ENCODE measurements at places on chromosomes 1 and 21. TPM values are rescaled to one million over a fixed set of nuclear protein-coding genes. Genes with fewer than 3 reads are reported as not detected.
A peak's percentile ranks its signal among the peaks of the same experiment; 100 is the strongest.

The MFSD2A gene
- total RNA-seq: 16.2 TPM

The ARHGEF16 gene
- 1.2 TPM for total RNA-seq

The UBXN10 gene
- total RNA-seq: 1.2 TPM

The MAP3K21 gene
- total RNA-seq: 0.26 TPM

The LRRC38 gene
- total RNA-seq: not detected

The UTS2 gene
- total RNA-seq: not detected

The LMOD1 gene
- 191 TPM for total RNA-seq

The GUCA2B gene
- not detected for total RNA-seq

The OXCT2 gene
- total RNA-seq: not detected

DNA sequence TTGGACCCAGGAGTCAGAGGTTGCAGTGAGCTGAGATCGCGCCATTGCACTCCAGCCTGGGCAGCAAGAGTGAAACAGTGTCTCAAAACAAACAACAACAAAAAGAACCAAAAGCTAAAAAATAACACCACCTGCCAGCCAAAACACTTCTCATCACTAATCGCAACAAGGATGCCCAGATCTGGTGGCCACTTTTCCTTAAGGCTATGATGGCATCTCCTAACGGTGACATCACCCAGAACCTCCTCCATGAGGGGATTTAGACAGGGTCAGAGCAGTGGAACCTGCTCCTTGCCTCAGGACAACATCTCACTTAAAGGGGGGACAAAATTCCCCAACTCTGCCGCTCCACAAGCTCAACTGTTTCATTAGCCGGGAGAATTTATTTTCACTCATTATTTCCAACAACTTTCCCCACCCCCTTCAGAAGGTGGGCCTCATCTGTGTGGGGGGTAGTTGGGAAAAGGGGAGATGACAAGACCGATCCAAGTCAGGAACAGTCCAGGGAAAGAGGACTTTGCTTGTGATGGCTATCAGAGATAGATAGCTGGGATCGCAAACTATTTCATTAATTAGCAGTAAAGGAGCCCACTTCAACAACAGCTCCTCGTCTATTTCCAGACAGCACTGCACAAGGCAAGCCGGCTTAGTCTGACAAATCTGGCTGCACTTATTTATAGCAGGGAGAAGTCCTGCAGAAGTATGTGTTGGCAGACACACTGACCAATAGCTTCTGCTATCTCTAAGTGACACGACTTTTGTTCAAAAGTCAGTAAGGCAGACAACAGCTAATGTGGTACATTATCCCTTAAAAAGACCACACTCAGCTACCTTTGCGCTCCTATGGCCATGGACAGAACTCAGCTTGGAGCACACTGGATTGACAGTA lies 2.6 kb downstream of the PABPC4 start:
- no peak for DNase-seq

DNA sequence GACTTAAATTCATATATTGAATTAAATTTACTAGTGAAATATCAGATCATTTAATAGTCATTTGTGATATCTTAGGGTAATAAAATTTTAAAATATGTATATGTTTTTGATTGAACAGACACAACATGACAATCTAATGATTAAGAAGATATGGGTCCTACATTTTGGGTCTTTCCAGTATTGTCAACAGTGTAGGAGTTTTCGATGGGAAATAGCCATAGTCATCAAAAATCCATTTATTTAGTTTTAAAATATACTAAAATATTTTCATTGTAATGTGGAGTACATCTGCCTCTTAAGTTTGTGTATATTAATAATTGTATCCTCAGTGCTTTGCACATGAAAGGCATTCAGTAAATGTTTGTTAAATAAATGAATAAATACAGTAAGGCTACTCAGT lies 14.0 kb downstream of the TRMT13 start:
- no peak for DNase-seq

GRCh38 chr1:11025618-11026017 lies 13.2 kb downstream of the TARDBP start:
- DNase-seq: no peak

DNA sequence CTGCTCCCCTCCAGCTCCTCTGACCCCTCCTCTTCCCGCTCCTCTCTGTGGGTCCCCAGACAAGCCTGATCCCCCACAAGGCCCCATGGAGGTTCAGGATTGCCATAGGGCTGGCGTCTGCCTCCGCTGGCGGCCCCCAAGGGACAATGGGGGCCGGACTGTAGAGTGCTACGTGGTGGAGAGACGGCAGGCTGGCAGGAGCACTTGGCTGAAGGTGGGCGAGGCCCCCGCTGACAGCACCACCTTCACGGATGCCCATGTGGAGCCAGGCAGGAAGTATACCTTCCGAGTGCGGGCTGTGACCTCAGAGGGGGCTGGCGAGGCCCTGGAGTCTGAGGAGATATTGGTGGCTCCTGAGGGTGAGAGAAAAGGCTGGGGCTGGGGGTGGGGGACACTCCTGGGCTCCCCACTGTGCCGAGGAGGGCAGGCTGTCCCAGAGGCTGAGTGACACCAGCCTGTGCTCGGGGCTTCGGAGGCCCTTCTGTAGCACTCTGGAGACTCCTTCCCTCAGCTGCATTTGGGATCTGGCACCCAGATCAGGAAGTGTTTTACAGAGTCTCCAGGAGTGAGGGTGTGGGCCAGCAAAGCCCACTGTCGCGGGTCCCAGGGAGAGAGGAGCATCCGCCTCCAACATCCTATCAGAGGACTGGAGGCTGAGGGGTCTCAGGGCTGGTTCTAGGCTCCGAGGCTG lies 25.9 kb downstream of the IGFN1 start:
- no peak for DNase-seq

GRCh38 chr1:173476665-173477285 lies 360 bp upstream of the PRDX6 start:
- DNase-seq: peak; percentile 91

DNA sequence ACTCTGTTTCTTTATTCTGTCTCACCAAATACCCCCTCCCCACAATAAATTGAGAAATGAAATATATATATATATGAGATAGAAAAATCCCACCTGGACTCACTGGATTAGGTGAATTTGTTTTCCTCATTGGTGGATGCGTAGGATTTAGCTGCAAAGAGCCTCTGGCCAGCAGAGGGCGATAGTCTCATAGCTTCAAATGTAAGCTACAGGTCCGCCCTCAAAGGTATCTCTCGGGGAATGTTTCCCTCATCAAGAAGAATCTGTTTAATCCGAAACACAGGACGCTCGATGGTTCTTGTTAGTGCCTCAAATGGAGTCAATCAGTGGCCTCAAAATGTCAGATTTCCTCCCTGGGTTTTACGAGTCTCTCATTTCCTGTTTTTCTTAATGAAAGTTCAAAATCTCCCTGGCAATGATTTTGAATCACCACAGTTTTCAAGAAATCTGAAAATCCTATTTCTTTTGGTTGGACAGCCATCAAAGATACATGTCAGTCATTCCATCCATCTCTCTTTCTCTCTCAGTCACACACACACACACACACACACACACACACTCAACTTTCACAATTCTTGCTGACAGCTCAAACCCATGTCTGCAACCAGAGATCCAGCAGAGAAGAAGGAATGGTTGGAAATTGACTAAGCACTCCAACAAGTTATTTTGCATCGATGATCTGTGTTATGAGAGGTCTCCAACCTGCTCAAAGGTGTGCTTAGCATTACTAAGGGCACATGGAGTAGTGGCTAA lies 13.9 kb upstream of the CAMK1G start:
- DNase-seq: peak; percentile 70

DNA sequence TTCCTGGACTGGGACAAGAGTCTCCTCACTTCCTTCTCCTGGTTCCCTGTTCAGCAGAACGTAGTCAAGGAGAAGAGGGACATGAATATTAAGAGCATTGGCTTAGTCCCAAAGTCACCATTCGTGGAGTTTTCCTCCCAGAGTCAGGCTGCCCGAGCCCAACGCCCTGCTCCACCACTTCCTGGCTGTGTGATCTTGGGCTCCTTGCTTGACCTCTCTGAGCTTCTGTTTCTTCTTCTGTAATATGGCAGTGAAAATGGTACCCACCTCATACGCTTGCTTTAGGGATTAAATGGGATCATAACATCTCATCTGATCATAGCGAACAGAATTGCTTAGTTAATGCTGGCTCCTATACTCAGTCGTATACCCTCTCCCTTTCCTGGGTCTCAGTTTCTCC lies 12.0 kb upstream of the CASZ1 start:
- no peak for DNase-seq

- DNase-seq: no peak
Observed at GRCh38 chr1:24540906-24541710, 14.8 kb upstream of the NCMAP start.

- DNase-seq: peak; percentile 68
Observed at GRCh38 chr21:31629972-31630711, 29.4 kb upstream of the SOD1 start.

GRCh38 chr1:181134543-181135436 lies 46.3 kb downstream of the IER5 start:
- DNase-seq: no peak

DNA sequence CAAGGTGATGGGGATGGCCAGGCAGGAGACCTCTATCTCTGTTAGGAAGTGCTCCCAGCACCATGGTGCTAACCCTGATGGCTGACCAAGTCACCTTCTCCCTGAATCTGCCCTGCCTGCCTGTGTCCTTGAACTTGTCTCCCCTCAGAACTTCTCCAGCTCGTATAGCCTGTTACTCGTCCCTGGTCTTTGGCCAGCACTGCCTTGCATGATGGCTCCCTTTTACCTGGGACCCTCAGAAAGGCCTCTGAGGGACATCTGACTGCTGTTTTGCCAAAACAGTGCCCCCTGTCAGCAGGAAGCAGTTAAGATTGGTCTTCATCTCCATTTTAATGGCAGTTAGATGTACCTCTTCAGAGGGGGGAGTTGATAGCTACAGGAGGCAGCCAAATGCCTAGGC lies 148.3 kb downstream of the RHOU start:
- DNase-seq: no peak

- no peak for DNase-seq
Observed at GRCh38 chr1:223780318-223780717, 65.4 kb downstream of the TP53BP2 start.

GRCh38 chr1:87299661-87300060 lies 29.0 kb upstream of the LMO4 start:
- no peak for DNase-seq

GRCh38 chr1:4425892-4426291 lies 228.5 kb upstream of the AJAP1 start:
- peak; percentile 13 for DNase-seq

DNA sequence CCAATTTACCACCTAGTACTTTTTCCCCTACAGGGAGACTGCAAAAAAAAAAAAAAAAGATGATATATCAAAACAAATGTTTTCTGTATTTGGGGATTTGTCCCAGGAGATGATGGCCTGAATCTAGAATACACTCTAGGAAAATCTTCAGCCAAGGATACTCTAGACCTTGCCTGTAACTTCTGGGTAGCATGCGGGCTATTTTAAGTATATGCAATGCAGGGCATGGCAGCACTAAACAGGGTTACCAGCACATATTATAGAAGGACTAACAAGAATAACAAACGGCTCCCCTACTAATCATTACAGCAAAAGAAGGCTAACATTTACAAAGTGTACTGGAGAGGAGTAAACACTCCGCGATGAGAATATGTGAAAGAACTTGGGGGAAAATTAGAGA lies 109.6 kb downstream of the GPATCH2 start:
- DNase-seq: no peak

DNA sequence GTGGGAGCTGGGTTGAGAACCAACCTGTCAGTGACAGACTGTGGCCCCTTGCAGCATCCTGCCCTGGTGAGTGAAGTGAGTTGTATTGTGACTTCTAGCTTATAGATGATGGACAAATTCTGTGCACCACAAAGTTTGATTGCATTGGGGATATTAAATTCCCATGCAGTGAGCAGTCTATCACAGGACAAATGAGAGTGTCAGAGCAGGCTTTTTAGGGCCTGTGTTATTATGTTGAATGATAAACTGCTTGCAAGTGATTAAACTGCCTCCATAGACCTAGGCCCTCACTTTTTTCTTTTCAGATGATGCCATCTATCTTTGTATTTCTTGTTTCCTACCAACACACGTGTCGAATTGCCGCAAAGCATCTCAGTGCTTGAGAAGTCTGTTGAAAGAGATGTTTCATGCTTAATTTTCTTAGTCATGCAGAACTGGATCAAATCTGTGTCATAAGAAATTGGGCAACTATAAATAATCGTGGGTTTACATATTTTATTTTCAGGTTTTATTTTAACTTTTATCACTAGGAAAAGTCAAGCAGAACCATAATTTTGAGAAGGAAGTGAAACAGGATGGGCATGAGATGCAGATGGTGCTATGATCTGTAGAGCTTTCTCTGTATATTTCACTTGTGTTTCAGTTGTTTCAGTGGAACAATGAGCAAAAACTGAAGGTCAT lies 199.2 kb downstream of the S1PR1 start:
- DNase-seq: no peak

GRCh38 chr1:59674595-59674994 lies 140.2 kb upstream of the HOOK1 start:
- DNase-seq: peak; percentile 47

DNA sequence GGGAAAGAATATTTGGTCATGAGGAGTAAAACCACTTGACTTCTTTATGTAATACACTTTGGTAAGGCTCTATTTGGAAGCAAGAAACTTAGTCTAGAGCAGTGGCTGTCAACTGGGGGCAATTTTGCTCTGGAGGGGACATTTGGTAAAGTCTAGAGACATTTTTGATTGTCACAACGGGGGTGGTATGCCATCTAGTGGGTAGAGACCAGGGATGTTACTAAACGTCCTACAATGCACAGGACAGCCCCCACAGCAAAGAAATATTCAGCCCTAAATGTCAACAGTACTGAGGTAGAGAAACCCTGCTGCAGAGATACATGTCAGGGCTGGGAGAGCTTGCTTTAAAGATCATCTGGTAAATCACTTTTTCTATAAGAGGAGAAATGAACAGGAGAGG lies 13.5 kb downstream of the FUCA1 start:
- no peak for DNase-seq

DNA sequence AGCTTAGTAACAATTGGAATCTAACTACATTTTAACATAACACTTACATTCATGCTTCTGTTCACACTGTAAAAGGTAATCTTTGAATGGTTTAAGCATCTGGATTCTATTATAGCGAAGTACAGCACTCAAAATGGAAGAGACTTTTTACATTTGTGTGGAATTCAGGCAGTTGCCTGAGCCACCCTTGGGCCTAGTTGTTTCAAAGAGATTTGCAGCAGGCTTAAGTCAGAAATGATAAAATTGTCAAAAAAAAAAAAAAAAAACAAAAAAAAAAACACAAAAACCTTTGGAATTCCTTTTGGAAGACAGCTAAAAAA lies 199.9 kb downstream of the LYPLAL1 start:
- DNase-seq: no peak

GRCh38 chr1:241068359-241068758 lies 288.6 kb downstream of the RGS7 start:
- DNase-seq: no peak
